ENCODE measurements at places on chromosomes 7 and 10. TPM values are rescaled to one million over a fixed set of nuclear protein-coding genes. Genes with fewer than 3 reads are reported as not detected.

The GAD2 gene
- total RNA-seq: not detected

The ELN gene
- 0.70 TPM for total RNA-seq

GRCh38 chr7:101488826-101489572 is 126.3 kb downstream of the COL26A1 start:
- no peak for DNase-seq

The SOSTDC1 gene
- total RNA-seq: not detected

All from endodermal cell (in vitro differentiated cells).